ENCODE measurements at places on chromosomes 12 and 14.

DNA sequence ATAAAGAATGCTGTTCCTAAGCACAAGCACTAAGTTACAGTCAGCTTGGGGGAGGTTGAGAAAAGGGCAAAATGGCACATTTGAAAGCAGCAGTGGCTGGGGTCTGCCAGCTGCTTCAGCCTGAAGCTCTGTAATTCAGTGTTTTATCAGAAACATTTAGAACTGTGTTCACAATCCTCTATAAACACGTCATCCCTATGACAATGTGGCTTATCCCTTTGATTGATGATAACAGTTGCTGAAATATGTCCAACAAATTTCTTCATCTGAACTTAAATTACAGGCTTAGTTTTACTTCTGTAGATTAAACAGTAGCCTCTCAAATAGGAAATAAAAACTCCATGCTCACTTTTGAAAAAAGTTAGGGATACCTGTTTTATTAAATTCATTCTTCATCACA is 108.8 kb downstream of the VEZT start:
- no peak for DNase-seq

- DNase-seq: no peak
These were observed 32.4 kb downstream of the DENND5B start for GRCh38 chr12:31558521-31558920.

- no peak for DNase-seq
These were observed 1.3 kb upstream of the ADGRD1 start for GRCh38 chr12:130952171-130952954.

GRCh38 chr12:53495903-53496751 is 3.1 kb downstream of the MAP3K12 start:
- no peak for DNase-seq

DNA sequence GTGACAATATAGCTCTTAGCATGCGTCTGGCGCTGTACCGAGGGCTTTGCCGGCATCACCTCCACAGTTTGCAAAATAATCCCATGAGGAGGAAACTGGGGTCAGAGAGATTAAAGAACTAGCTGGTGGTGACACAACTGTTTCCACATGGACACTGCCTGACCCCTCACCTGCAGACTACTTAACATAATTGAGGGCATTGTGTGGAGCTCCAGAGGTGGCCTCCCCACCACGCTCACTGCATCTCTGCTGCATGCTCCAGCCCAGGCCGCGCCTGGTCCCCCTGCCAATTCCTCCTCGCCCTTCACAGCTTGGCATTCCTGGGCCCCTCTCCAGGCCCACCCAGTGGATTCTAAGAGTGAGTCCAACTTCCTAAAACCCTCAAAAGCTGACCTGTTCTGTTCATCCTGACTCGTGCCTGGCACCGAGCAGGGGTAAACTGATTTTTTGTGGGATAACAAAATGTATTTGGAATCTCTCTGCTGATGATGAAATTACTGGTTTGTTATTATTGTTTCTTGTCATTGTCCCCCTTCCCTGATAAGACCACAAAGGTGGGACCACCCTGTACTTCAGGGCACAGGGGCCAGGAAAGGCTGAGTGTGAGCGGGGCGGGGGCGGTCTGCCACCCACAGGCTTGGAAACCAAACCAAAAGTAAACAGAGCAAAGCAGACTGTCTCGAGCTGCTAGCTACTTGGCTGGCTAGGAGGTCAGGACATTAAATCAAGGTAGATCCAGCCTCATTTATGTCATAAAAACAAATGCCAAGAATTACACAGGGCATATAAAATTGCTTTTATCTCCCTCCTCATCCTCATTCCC is 40.6 kb downstream of the CHGA start:
- DNase-seq: no peak

Data from stimulated activated CD8-positive, alpha-beta memory T cell treated with anti-CD3 and anti-CD28 coated beads, Interleukin-15, amount 100 ng/mL, for 48 hours (primary cell).